ENCODE measurements at places on chromosomes 12 and 14. TPM values are rescaled to one million over a fixed set of nuclear protein-coding genes. Genes with fewer than 3 reads are reported as not detected.

Gene C1S
- total RNA-seq, result 190 TPM

Gene ADCY4
- 13.9 TPM for total RNA-seq

DNA sequence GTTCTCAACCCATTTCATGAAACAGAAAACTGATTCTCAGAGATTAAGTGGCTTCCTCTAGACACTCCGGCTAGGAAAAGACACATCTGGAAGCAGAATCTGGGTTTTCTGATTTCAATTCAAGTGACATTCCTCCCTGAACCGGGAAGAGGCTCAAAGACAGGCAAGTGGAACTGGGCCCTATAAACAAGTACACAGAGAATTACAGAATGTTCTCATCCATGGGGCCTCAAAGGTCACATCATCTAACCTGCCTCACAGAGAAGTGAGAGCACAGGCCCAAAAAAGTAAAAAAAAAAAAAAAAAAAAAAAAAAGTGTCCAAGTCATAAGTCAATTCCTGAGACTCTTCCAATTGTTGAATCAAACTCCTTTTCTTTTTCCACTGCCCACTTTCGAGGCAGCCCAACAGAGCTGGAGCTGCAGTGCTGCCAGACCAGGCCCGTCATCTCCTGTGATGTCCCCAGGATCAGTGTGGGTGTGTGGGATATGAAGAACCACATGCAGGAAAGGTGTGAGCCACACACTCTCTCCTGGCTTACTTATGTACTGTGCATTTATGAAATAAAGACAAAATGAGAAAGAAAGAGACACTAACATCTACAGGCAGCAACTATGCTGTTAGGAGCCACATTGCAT, 2.8 kb upstream of the KRT1 start:
- peak; percentile 27 for DNase-seq
- no peak overlapping the region for H3K4me3 ChIP-seq
- peaks cover 5% of the 10 kb centered on the region for H3K4me1 ChIP-seq
- H3K27ac ChIP-seq, result no peak overlapping the region
- no peaks in the 10 kb centered on the region for H3K27me3 ChIP-seq

DNA sequence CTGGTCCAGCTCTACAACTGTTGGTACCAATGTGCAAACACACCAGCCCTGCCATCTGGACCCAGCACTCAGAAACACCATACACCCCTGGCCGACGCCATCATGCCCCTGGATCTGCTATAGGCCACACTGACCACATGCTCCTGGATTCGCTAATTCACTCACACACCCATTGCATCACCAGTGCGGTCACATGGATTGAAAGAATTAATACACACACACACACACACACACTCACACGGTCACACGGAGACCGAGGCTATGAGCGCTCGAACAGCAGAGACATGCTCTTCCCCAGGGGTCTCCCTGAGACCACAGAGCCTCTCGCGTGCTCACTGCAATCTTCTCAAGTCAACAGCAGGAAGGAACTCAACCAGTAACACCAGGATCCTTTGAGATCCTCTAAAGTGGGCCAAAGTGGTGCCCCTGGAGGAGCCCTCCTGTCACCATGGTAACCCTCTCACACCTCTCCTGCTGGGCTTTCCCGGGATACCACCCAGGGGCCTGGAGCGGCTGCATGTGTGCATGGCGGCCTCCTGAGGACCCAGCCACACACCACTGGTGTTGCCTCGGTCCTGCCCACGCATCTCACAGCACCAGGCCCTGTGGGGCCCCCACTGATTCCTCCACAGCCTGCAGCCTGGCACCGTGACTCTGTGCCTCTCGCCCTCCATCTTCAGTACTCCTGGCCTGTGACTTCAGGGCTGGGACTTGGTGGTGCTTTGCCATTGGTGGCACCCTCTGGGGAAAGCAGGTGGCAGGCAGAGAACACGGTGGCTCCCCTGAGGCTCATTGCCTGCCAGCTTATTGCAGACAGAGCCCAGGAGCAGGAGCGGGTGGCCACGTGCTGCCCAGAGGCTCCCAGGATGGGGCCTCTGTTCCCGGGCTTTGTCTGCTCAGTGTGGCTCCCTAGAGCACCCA, 15.1 kb downstream of the LRTM2 start:
- no peak overlapping the region for H3K27ac ChIP-seq
- no peaks in the 10 kb centered on the region for H3K27me3 ChIP-seq
- no peaks in the 10 kb centered on the region for H3K4me1 ChIP-seq
- H3K36me3 ChIP-seq, result no peaks in the 10 kb centered on the region

DNA sequence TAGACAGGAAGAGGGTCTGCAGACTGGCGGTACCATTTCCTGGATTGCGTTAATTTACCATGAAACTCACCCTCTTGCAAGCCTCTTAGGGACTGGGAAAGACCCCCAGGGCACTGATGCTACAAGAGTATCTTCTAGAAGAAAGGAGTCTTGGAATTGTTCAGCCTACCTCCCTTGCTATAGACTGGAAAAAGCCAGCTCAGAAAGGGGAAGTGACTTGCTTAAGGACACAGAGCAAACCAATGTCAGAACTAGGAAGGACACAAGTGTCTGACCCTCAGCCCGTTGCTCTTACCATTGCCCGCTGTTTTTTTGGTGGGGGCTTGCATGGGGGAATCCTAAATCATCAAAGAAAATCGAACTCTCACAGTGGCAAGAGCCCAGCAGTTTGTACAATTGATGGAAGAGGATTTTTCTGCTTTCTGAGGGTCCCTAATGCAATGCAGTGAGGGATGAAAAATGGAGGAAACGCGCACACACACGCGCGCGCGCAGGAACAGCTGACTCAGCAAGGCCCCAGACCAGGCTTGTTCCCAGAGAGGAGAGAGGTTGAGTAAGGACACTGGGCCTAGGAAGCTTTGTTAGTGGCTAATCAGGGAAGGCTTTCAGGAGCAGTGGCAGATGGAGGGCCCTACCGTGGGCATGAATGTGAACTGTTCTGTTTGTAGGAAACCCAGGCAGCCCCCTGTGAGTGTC, 50.9 kb downstream of the RIN3 start:
- DNase-seq, result no peak
- peak overlapping the region; percentile 25 for H3K27ac ChIP-seq
- peaks cover 30% of the 10 kb centered on the region for H3K4me1 ChIP-seq
- no peak overlapping the region for H3K4me3 ChIP-seq

DNA sequence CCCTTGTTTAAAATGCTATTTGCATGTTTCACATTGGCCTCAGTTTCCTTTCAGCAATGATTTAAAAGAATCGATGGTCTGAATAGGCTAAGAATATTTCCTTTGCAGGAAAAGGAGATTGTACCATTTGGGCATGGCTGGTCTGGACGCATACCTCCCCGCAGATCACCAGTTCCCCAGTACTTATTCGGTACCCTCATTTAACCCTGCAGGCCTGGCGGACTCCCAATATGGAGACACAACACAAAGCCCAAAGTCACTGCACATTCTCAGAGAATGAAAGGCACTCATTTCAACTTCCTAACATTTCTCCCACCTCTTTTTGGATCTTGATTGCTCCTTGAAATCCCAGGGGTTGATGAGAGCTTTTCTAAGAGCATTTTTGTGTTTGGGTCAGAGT, 152.9 kb downstream of the GCH1 start:
- no peaks in the 10 kb centered on the region for H3K36me3 ChIP-seq
- no peak for DNase-seq
- no peak overlapping the region for H3K27ac ChIP-seq
- H3K4me1 ChIP-seq, result no peaks in the 10 kb centered on the region
- no peaks in the 10 kb centered on the region for H3K27me3 ChIP-seq

DNA sequence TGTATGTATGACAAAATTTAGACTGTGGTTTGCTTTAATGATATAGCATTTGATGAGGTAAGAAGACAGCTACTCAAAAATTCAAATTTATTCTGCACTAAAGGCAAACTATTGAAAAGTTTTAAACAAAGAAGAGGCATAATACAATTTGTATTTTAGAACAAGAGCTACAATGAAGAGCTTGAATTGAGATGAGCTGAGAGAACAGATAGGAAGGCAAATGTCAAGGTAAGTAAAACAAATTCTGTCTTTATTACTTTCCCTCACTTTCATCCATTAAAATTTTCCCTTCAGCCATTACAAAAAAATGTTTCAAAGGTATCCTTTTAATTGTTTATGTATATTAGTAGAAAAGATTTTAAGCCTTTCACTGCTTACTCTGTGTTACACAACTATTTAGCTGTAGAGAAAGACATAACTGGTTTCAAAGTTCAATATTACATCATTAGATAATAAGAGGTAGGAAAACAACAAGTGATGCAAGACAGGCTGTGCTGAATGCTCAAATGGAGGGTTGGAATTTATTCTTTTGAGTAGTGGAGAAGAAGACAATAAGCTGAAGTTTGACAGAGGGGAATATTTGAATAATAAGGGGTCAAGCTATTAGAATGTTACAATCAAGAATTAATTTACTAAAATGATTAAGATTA, 1334.1 kb downstream of the FSCB start:
- H3K36me3 ChIP-seq, result no peaks in the 10 kb centered on the region
- H3K27ac ChIP-seq, result no peak overlapping the region
- no peaks in the 10 kb centered on the region for H3K27me3 ChIP-seq
- H3K4me3 ChIP-seq, result no peak overlapping the region
- no peak for DNase-seq

- H3K4me3 ChIP-seq, result no peak overlapping the region
- no peak overlapping the region for H3K27ac ChIP-seq
- no peaks in the 10 kb centered on the region for H3K36me3 ChIP-seq
- no peak for DNase-seq
Measured at GRCh38 chr14:106347291-106347778, 821.0 kb downstream of the TMEM121 start.

GRCh38 chr12:95629392-95629791, 78.1 kb upstream of the USP44 start:
- H3K4me1 ChIP-seq, result peaks cover 24% of the 10 kb centered on the region
- peak overlapping the region; percentile 51 for H3K27ac ChIP-seq
- no peak overlapping the region for H3K4me3 ChIP-seq
- DNase-seq, result peak; percentile 31
- no peaks in the 10 kb centered on the region for H3K36me3 ChIP-seq
- H3K27me3 ChIP-seq, result no peaks in the 10 kb centered on the region

- no peak overlapping the region for H3K4me3 ChIP-seq
- no peaks in the 10 kb centered on the region for H3K27me3 ChIP-seq
- H3K4me1 ChIP-seq, result no peaks in the 10 kb centered on the region
- H3K36me3 ChIP-seq, result no peaks in the 10 kb centered on the region
- no peak overlapping the region for H3K27ac ChIP-seq
- DNase-seq, result no peak
Measured at GRCh38 chr12:84375449-84376170, 537.0 kb downstream of the SLC6A15 start.

DNA sequence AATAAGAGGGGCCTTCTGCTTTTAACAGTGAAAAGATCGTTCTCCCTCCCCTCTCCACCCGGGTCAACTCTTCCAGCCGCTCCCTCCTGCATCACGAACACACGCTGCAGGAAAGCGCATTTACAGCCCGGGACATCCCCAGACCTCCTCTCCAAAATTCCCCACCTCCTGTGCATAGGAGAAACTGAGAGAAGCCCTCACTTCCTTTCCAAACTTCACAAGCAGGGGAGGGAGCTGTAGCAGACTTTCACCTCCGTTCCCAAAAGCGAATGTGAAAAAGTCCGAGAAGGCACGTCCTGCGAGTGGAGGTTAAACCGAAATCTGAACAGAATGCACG, 513 bp downstream of the BCAT1 start:
- no peaks in the 10 kb centered on the region for H3K36me3 ChIP-seq
- no peaks in the 10 kb centered on the region for H3K4me1 ChIP-seq
- H3K27me3 ChIP-seq, result no peaks in the 10 kb centered on the region
- no peak for DNase-seq
- H3K4me3 ChIP-seq, result peak overlapping the region; percentile 72

GRCh38 chr12:20489645-20490044, 121.3 kb downstream of the PDE3A start:
- H3K4me3 ChIP-seq, result no peak overlapping the region
- H3K27me3 ChIP-seq, result no peaks in the 10 kb centered on the region
- no peaks in the 10 kb centered on the region for H3K4me1 ChIP-seq
- no peak overlapping the region for H3K27ac ChIP-seq

- no peak overlapping the region for H3K4me3 ChIP-seq
- no peak overlapping the region for H3K27ac ChIP-seq
Measured at GRCh38 chr14:88352698-88353097, 29.6 kb upstream of the KCNK10 start.

DNA sequence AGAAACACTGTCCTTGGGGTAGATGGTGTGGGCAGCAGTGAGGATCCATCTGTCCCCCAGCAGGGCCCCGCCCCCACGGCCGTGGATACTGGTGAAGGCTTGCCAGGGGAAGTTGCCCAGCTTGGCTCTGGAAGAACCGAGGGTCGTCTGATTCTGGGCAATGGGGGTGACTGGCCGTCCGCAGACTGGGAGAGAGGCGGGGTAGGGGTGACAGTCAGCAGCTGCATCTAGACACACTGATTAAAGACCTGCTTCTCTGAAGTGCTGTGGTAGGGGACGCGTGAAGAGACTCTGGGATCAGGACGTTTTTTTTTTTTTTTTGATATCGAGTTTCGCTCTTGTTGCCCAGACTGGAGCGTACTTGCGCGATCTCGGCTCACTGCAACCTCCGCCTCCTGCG, 4.7 kb upstream of the C1R start:
- no peaks in the 10 kb centered on the region for H3K36me3 ChIP-seq
- DNase-seq, result no peak
- no peak overlapping the region for H3K4me3 ChIP-seq

- H3K4me1 ChIP-seq, result peaks cover 12% of the 10 kb centered on the region
- peak; percentile 96 for DNase-seq
- peak within 1 kb of the TSS; percentile 92 for H3K4me3 ChIP-seq
- peak within 1 kb of the TSS; percentile 100 for H3K27ac ChIP-seq
- H3K36me3 ChIP-seq, result no peaks in the 10 kb centered on the region
Measured at GRCh38 chr14:68792979-68793733, at the start of gene ZFP36L1. TSS of gene ZFP36L1 (minus strand) at chr14:68793067. CDS start at chr14:68792938, 129 bp downstream.

GRCh38 chr12:105352940-105353635, 22.6 kb downstream of the C12orf75 start:
- no peak overlapping the region for H3K4me3 ChIP-seq
- H3K27ac ChIP-seq, result peak overlapping the region; percentile 36
- no peaks in the 10 kb centered on the region for H3K27me3 ChIP-seq
- H3K36me3 ChIP-seq, result no peaks in the 10 kb centered on the region
- peak; percentile 66 for DNase-seq

- no peaks in the 10 kb centered on the region for H3K36me3 ChIP-seq
- no peak overlapping the region for H3K27ac ChIP-seq
- peaks cover 9% of the 10 kb centered on the region for H3K4me1 ChIP-seq
- no peaks in the 10 kb centered on the region for H3K27me3 ChIP-seq
Measured at GRCh38 chr12:48030173-48030650, 25.9 kb upstream of the COL2A1 start.

- DNase-seq, result no peak
- H3K27me3 ChIP-seq, result no peaks in the 10 kb centered on the region
- H3K4me3 ChIP-seq, result no peak overlapping the region
- H3K36me3 ChIP-seq, result no peaks in the 10 kb centered on the region
- no peak overlapping the region for H3K27ac ChIP-seq
Measured at GRCh38 chr12:79143803-79144202, 279.2 kb downstream of the SYT1 start.

GRCh38 chr14:50410071-50410470, 13.4 kb upstream of the CDKL1 start:
- no peak for DNase-seq
- no peak overlapping the region for H3K27ac ChIP-seq
- H3K4me1 ChIP-seq, result no peaks in the 10 kb centered on the region

GRCh38 chr12:29883525-29883924, 99.8 kb upstream of the TMTC1 start:
- H3K27ac ChIP-seq, result no peak overlapping the region
- no peak overlapping the region for H3K4me3 ChIP-seq
- no peaks in the 10 kb centered on the region for H3K4me1 ChIP-seq
- H3K27me3 ChIP-seq, result no peaks in the 10 kb centered on the region
